Activated B cell treated with CpG ODN at 0.5 μM for 24 hours (primary cell): ENCODE measurements at places on chromosomes 12 and 14.

- DNase-seq, result no peak
Measured at GRCh38 chr12:120959111-120959878, 19.0 kb upstream of the HNF1A start.

GRCh38 chr12:105880824-105881388, 257.8 kb downstream of the NUAK1 start:
- DNase-seq, result no peak

- no peak for DNase-seq
Measured at GRCh38 chr12:47491516-47492305, 214.1 kb downstream of the RPAP3 start.

DNA sequence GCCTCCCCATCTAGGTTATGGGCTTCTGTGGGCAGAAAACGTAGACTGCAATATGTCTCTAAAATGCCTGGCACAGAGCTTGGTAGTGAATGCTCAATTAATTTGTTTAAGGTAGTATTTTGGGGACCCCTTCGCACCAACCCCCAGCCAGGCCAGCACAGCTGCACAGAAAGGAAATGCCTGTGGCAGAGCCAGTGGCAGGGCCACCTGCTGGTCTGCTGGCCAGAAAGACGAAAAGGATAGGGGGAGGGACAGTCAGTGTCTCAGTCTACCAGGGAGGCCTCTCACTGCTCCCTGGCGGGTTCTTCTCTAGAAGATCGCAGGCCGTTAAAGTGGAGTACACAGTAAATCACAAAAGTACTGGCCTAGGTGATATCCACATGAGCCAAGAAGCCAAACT, 3.5 kb downstream of the RAB15 start:
- DNase-seq, result no peak

DNA sequence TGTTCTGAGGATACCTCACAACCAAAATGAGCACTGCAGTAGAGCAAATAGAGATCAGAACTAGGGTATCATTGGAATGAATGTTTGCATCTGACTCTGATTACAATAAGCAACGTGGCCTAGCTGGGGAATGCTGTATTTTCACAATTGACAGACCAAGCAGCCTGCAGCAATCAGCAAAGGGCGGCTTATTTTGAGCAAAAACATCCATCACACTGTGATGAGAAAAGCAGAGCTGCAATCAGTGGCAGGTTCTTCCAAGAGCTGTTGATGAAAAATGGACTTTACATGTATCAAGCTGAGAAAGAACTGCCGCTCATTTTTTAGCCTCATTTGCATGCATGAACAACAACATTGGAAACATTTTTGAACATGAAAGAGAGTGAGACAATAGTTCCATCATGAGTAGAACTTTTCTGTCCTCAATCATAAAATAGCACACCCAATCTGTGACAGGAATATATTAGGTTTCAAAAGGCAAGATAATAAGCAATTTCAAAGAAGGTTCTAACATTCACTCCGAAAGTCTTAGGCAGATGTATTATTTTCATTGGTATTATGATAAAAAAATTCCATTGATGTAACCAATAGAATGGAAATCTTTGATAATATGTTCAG, 249.7 kb upstream of the FBXO33 start:
- DNase-seq, result no peak

DNA sequence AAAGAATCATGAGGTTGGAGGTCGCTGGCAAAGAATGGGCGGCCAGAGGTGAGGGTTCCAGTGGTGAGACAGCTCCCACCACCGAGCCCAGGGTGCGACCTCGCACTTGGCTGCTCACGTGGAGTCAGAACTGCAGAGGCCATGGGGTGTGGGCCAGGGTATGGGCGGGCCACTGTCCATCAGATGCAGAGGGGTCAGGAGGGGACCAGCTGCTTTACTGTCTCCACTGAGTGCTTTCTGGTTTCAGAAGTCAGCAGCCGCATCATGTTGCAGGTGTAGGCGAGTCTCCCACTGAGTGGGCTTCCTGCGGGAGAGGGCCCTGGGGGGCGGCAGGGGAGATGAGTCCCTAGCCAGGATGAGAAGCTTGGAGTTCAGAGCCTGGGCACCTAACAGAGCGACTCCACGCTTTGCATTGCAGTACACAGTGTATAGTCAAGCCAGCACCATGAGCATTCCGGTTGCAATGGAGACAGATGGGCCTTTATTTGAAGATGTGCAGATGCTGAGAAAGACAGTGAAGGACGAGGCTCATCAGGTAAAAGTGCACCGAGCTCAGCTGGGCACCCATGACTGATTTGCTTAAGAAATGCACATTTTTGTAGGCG, 46.9 kb upstream of the DYNC1H1 start:
- no peak for DNase-seq

GRCh38 chr14:61065656-61066055, 84.6 kb downstream of the SLC38A6 start:
- no peak for DNase-seq

DNA sequence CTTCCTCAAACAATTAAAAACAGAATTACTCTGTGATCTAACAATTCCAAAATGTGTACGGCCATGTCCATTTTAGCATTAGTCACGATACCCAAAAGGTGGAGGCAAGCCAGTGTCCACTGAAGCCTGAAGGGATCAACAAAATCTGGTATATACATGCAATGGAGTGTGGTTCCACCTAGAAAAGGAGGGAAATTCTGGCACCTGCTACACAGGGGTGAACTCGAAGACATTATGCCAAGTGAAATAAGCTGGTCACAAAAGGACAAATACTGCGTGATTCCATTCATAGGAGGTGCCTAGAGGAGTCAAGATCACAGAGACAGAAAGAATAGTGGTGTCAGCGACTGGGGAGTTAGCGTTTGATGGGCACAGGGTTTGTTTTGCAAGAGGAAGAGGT, 331.4 kb downstream of the MED13L start:
- DNase-seq, result no peak

DNA sequence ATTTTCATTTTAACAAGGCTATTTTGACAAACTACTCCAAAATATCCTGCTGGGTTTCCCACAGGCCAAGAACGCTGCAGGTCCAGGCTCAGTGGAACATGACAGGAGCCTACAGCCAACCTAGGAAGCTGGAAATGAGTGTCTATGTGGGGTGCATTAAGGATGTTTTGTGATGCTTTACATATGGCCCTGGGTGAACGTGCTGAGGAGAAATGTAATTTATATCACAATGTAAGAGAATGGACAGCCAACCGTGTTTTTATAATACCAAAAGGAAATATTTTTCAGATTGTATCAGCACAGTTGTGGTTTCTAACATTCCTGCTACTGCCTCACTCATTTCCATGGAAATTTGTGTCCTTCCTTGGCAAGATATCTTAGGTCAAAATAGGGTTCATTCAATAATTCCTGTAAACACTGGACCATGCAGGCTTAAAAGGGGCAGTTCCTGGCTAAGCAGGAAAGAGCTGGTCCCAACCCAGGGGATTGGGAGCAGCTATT, 51.5 kb downstream of the ST8SIA1 start:
- no peak for DNase-seq

DNA sequence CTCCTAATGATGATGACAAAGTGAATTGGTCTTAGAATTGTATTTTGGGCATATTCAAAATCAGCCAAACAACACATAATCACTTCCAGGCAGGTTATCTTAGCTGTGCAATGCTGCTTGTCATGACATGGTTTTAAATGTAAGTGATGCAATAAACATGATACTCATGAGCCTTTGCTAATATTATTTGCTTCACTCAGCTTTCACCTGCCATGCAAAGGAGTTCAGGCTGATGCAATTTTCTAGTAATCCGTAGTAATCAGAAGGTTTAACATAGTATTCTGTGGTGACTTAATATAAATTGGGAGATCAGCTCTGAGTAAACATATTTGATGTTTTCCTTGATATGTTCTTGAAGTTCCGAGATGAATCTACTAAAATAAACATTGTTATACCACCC, 29.1 kb downstream of the TMEM260 start:
- DNase-seq, result no peak
